CD4-positive, alpha-beta T cell treated with Interleukin-4 for 1 hour (primary cell): ENCODE measurements at places on chromosomes 11 and 22.

DNA sequence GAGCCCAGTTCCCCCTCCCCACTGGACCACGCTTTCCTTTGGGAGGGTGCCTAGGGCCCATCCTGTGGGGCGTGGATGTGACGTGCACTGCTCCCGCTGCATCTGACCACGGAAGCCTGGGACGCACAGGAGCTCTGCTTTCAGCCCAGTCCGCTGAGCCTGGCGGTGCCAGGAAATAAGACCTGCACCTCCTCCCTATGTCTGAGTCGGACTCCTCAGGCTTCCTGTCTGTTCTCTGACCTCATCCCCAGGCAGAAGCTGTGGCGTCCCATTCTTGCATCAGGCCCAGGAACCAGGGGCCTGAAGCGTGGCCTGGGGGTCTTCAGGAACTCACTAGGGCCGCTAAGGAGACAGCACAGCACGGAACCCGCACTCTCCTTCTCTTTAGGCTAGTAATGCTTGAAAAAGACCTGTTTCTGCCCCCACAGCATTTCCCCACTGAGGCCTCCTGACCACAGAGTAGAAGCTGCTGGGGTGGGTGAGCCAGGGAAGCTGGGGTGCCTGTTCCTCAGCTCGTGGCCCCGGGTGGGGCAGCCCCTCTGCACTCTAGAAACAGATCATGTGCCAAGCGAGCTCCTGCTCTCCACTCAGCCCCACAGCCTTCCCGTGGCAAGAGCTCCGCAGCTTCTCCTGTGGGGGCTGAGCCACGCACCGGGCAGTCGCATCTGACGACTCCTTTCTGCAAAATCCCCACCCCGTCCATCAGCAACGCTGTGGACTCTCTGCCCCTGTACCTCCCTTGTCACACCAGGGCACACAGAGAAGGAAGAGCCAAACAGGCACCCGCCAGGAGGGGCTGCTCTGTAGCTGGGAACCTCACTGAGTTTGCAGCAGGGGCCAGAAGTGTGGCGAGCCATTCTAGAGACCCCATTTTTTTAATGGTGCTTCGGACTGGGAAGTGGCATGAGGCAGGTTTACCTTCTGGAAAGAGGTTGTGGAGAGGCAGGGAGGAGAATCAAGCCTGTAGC lies 22.6 kb downstream of the MOV10L1 start:
- no peak for DNase-seq

DNA sequence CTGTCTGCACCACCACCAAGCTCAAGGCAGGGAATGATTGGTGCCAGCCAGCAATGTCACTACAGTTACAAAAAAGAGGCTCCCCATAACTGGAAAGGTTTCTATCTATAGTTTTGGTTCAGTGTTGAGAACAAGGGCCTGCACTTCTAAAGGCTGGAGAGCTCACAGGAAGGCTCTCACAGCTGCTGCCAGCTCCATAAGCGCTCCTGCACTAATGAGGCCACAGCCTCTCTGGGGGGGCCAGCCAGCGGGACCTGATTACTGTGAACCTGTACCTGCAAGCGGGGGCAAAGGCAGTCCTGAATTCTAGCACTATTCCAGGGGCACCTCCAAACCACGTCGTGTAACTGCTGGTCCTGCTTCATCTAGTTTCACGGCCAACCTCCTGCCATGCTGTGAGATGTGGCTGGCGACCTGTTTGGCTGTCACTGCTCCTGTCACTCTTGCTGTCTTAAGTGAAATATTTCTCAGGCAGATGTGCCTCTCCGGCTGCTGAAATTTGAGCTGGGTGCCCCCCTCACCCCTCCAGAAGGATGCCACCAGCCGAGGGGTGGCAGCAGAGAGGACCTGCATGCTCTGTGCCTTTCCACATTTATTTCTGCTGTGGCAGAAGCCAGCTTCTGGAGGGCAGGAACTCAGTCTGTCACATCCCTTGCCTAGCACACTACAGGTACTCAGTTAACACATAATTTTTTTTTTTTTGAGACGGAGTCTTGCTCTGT lies 53.3 kb upstream of the ARFGAP3 start:
- no peak for DNase-seq

DNA sequence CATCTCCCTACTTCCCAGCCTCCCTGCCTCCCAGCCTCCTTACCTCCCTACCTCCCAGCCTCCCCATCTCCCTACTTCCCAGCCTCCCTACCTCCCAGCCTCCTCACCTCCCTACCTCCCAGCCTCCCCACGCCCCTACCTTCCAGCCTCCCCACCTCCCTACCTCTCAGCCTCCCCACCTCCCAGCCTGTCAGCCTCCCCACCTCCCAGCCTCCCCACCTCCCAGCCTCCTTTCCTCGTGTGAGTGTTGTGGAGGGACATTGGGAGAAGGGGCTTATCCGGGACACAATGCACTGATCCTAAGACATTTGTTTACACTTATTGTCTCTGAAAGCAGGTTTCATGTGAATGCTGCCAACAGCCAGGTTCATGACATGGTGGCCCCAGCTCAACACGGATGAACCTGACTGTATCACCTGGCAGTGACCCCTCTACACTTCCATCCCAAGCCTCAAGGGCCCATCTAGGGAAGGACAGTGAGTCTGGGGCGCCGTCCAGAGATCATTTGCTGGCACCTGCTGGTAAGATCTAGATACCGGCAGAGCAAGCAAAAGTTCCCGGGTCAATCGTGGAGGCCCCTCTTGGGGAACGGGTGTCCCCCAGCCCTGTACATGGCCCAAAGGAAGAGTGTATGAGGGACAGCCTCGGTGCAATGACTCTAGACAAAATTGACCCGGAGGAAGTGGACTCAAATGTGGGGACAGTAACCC lies 34.5 kb upstream of the TH start:
- peak; percentile 4 for DNase-seq

GRCh38 chr22:36758792-36759271 lies 17.1 kb downstream of the IFT27 start:
- no peak for DNase-seq

- no peak for DNase-seq
Measured at GRCh38 chr11:27329867-27330632, 33.0 kb downstream of the CCDC34 start.

DNA sequence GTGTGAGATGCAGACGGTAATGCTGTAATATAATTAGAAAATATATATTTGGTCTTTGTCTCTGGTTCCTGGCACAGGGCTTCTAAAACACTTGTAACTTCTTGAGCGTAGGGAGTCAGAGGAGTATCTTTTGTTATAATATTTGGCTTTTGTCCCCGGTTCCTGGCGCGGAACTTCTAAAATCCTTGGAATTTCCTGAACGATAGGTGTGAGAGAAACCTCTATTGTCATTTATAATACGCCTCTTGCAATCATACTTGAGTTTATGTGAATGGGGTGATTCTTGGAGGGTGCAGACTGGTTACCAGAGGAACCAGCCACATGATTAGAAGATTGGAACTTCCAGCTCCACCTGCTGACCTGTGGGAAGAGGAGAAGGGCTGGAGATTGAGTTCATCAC lies 54.1 kb upstream of the ZBED5 start:
- no peak for DNase-seq

DNA sequence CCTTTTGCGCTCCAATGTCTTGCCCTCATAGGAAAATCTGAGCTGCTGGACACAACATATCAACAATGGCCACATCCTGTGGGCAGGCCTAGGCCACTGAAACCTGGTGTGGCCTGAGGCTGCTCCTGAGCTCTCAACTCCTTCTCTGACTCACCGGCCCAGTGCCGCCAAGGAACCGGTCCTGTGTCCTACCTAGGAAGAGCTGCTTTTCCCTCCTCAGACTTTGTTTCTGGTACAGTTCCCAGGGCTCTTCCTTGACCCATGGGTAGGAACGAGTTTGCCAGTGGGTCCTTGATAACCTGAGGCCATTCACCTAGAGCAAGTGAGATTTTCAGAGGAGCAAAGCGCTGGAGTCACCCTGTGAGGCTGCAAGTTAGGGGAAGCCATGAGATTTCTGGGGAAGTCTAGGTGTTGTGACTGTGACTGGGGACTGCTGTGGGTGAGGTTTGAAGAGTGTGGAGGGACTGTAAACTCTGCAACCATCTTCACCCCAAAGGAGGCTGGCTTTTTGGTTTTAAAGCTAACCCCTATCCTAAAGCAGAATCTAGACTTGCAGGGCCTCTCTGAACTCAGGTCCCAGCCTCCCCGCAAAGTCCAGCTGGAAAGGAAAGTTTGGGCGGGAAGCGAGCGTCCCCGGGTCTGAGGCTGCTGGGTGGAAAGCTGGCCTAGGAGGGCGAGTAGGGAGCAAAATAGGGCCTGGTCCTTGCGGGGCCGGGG lies 12.0 kb upstream of the PAX6 start:
- no peak for DNase-seq

DNA sequence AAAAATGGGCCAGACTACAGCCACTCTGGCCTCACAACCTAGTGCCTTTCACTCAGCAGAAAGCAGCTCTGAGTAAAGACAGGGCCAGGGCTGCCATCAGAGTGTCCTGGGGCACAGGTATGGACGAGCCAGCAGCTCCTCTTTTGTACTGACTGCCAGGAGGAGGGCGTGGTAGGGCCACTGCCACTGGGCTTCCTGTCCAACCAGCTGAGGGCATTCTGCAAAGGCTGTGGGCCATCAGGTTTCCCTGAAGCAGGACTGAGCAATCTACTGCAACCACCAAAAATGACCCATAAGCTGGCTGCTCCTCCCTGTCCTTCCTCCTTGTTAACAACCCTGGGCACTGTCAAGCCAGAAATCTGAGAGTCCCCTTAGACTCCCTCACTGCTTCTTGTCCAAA lies 33.1 kb downstream of the ASCC2 start:
- no peak for DNase-seq

GRCh38 chr11:74604311-74604710 lies 11.9 kb downstream of the POLD3 start:
- DNase-seq, result no peak

- DNase-seq, result no peak
Measured at GRCh38 chr11:25576320-25576719, 755.6 kb upstream of the ANO3 start.

- no peak for DNase-seq
Measured at GRCh38 chr11:2752923-2753322, 53.1 kb upstream of the KCNQ1OT1 start.

DNA sequence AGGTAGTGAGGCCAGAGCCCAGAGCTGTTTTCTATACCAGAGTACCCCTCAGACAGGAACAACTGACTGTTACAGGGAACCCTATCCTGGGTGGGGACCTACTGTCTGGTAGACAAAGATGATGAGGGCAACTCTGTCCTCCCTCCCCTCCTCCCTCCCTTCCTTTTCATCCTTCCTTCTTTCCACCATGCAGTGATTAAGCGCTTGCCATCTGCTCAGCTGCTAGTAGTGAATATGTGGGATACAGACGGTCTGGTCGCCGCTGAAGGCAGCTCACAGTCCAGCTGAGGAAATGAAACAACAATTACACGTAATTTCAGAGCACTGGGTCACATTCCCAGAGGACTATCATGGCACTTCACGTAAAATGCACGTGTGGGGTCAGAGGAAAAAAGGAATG lies 597.1 kb downstream of the BUD13 start:
- DNase-seq, result no peak

- DNase-seq, result peak; percentile 22
Measured at GRCh38 chr11:65719871-65720210, 757 bp downstream of the RNASEH2C start.

DNA sequence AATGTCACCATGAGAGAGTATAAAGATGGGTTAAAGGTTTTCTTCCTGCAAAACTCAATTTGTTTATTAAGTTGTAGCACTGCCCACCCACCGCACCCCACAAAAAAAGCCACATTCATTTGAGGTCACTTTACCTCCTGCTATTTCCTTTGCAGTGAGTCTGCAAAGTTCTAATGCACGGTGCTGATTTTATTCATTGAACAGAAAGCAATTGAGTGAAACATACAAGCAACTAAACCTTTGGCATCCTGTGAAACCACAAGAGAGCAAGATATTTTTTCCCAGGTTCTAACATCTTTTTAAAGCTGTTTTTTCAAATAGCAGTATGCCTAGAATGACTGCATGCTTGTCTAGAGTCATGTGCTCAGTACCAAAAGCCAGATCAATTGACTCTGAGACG lies 39.0 kb downstream of the RRAS2 start:
- DNase-seq, result peak; percentile 29

GRCh38 chr11:15095736-15096228 lies 18.9 kb upstream of the INSC start:
- no peak for DNase-seq

GRCh38 chr11:93541884-93542810 lies 1.0 kb downstream of the SMCO4 start:
- DNase-seq, result peak; percentile 42

- DNase-seq, result peak; percentile 22
Measured at GRCh38 chr11:61065955-61066638, 36.2 kb upstream of the CD5 start.

DNA sequence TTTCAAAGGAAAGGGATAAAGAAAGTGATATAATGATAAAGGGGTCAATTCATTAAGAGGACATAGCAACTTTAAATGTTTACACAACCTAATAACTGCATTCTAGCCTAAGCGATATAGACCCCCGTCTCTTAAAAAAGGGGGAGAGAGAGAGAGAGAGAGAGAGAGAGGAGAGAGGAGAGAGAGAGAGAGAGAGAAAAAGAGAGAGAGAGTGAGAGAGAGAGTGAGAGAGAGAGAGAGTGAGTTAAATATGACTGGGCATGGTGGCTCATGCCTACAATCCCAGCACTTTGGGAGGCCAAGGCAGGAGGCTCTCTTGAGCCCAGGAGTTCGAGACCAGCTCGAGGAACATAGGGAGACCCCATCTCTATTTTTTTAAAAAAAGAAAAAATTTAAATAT lies 90.2 kb upstream of the GAL start:
- DNase-seq, result no peak

GRCh38 chr22:43628250-43628649 lies 183.9 kb downstream of the EFCAB6 start:
- DNase-seq, result no peak

DNA sequence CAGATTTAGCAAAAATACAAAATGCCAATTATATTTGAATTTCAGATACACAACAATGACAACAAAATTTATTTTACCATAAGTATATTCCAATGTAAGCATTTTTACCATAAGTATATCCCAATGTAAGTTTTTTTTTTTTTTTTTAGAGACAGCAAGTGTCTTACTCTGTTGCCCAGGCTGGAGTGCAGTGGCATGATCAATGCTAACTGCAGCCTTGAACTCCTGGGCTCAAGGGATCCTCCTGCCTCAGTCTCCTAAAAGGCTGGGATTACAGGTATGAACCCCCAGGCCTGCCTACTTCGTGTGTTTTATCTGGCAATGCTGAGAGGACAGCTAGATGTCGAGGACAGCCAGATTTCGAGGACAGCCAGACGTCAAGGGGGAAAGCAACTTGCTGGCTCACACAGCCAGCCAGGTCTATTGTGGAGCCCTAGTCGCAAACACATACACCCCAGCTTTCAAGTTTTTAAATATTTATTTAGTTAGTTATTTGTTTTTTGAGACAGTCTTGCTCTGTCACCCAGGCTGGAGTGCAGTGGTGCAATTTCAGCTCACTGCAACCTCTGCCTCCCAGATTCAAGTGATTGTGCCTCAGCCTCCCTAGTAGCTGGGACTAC lies 1.1 kb upstream of the SERPING1 start:
- DNase-seq, result no peak

- DNase-seq, result no peak
Measured at GRCh38 chr22:25368271-25368670, 148.8 kb downstream of the CRYBB2 start.
